ENCODE measurements at places on chromosomes 4 and X.

DNA sequence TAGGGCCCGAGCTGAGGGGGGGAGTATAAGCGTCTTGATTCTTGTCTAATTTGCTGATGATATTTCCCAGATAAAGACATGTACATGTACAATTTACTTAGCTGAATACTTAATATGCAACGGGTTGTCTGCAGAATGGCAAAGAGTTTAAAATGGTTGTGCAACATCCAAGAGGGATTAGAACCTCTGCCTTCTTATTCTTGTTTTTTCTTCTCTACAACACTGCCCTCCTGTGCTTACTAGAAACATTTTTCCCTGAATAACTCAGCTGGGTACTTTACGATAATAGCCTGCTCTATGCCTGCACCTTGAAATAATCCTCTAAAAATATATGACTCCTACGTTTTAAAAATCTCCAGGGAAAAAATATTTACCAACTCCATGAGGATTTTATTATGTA is 41.8 kb downstream of the INTS12 start:
- no peak for DNase-seq

GRCh38 chr4:120555058-120555457 is 367.5 kb downstream of the PRDM5 start:
- no peak for DNase-seq

DNA sequence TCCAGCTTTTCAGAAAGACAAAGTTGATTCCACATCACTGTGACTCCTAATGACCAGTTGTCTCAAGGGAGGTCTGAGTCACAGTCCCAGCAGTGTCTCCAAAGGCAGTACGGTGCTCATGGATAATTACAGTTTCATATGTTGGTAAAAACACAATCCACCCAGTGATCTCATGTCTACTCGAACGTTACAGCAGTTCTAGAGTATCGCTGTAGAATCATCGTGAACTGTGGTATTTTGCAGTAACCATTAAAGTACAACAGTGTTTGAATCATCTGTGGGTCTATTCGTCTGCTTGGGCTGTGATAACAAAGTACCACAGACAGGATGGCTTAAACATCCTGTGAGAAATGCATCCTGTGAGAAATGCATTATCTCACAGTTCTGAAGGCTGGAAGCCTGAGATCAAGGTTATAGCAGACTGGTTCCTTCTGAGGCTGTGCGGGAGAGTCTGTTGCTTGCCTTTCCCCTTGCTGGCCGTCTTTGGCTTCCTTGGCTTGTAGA is 121.1 kb upstream of the SORBS2 start:
- DNase-seq, result no peak

GRCh38 chr4:127120441-127121090 is 512.2 kb upstream of the INTU start:
- no peak for DNase-seq

GRCh38 chrX:38985375-38985774 is 184.1 kb downstream of the MID1IP1 start:
- DNase-seq, result no peak

- no peak for DNase-seq
Measured at GRCh38 chrX:78119521-78120227, 15.6 kb downstream of the PGK1 start.

GRCh38 chrX:72408885-72409284 is 103.2 kb upstream of the CITED1 start:
- DNase-seq, result no peak

DNA sequence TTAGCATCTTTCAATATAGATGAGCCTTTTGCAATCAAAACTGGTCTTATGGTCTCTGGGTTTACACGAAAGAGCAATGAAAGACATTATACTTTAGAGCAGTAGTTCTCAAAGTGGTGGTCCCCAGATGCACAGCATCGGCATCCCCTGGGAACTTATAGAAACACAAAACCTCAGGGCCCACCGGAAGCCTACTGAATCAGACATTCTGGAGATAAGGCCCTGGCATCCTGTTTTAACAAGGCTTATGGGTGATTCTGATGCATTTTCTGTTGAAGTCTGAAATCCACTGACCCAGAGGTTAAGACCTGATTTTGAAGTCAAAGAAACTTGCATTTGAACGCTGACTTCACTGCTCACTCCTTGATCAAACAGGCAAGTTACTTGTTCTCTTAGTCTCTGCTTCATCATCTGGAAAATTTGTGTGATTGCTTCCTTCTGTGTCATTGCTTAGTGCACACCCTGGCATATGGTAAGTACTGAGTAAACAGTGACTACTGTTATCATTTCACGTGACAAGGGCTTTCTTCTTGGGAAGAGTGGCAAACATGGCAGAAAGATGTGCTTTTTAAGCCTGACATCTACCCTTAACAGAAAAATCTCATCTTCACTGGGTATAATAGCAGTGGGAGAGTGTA is 14.5 kb downstream of the CHRNA9 start:
- DNase-seq, result no peak

- no peak for DNase-seq
Measured at GRCh38 chr4:138775890-138776289, 239.7 kb upstream of the NOCT start.

GRCh38 chr4:25330905-25331808 is 18.6 kb downstream of the ZCCHC4 start:
- DNase-seq, result no peak

- DNase-seq, result no peak
Measured at GRCh38 chrX:153494541-153495361, at the start of gene BGN. Gene BGN, plus strand, starts transcription at chrX:153494980. Its CDS starts 9,652 bp downstream, at chrX:153504632.

- DNase-seq, result no peak
Measured at GRCh38 chr4:76053730-76054129, 17.9 kb upstream of the CXCL11 start.

DNA sequence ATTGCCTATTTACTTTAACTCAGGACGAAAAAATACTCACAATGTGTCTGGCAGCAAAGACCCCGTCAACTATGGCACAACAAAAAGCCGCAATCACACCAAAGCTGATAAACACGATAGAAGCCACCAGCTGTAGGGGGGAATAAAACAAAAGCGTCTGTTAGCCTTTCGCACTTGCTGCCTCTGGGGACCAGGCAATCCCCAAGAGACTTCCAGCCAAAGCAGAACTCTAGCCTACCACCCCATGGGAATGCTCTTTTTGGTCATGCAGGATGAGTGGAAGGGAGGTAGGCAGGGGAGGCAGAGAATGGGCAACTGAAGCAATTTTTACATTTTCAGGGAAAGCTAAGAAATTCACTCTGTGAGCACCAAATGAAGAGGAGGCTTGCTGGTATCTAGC is 20.1 kb downstream of the TMEM255A start:
- no peak for DNase-seq

DNA sequence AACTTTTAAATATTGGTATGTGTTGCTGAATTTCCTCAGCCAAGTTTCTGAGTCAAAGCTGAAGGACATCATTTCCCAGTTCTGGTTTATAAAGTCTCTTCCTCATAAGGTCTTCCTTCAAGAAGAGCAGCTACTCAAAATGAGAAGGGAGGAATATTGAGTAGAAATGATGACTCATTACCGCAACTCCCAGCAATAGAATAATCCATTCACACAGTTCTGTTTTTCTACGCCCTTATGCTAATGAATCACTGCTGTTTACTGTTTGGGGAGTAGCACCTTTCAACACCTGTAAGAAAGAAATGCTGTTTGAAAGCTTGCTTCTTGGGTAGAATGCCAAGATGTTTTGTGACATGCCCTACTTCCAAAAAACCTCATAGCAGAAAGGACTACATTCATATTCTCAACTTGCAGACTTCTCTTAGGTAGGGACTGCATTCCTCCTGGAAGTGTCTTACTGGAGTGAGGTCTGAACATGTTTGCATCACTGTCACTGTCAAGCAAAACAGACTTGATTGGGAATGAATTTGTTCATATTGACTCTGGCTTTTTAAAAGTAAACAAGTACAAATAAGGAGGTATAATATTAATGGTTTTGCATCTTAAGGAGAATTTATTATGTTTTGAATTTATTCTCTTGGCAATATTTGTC is 147.2 kb upstream of the BANK1 start:
- no peak for DNase-seq

DNA sequence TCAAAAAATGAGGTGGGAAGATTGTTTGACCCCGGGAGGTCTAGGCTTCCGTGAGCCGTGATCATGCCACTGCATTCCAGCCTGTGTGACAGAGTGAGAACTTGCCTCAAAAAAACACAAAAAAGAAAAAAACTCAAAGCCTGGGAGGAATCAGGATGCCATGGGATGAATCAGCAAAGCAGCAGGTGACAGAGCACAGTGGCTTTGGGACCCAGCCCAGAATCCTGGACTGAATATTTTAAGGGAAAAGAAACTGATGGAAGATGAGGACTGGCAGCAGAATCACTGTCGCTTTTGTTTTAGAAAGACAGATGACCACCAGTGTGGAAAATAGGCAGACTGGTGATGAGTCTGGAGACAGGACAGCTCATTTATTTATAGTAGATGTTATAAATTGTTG is 16.6 kb downstream of the S100G start:
- no peak for DNase-seq

- no peak for DNase-seq
Measured at GRCh38 chr4:57099363-57099762, 10.8 kb downstream of the IGFBP7 start.

DNA sequence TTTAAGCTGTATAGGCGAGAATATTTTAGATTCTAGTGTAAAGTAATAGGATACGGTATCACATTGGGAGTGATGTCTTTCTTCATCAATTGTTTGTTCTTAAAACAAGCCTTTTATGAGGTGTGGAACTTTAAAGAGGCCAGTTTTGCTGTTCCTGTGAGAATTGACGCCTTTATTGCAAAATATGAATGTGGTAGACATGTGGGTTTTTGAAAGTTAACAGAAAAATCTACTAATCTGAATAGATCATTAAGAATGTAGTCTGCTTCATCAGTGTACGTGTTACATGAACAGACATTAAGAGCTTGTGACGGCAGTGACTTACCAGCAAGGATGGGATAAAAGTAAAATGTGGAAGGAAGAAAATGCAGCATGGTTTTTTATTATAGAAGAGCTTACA is 63.8 kb downstream of the STOX2 start:
- DNase-seq, result no peak

GRCh38 chr4:111115881-111116280 is 493.0 kb upstream of the PITX2 start:
- no peak for DNase-seq

- peak; percentile 11 for DNase-seq
Measured at GRCh38 chrX:44012484-44013096, 39.4 kb upstream of the NDP start.

GRCh38 chrX:134985479-134985878 is 5.3 kb upstream of the SMIM10 start:
- no peak for DNase-seq

DNA sequence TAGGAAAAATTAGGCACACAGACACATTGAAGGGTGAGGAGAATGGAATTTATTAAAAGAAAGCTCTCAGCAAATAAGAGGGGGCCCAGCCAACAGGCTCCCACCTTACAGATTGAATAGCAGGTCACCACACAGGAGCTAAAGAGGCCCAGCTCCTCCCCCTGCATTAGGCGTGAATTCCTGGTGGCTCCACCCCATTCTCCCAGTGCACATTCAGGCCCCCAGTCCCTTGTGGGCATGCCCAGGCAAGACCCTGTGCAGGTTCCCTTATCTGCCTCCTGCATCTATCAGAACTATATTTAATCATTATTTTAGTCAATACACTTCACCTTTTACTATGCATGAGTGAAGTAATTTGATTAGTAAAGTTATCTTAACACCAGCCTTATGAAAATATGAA is 856.3 kb upstream of the NDST4 start:
- no peak for DNase-seq

DNA sequence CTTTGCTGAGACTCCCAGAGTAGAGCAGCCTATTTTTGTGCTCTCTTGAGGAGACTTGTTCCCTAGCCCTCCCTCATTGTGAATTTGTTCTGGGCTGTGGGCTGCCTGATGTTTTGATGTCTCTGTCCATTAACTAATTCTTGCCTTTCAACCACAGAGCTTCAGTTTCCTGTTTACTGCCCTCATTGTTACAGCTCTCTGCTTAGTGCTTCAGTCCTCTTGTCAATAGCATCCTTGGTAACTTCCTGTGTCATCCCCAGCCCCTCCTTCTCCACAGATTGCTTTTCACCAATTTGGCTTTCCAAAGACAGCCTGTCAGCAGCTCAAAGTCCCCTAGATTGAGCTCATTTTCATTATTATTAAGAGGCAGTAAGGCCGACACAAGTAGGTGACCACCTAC is 69.9 kb downstream of the COX7B2 start:
- no peak for DNase-seq

- no peak for DNase-seq
Measured at GRCh38 chr4:179486570-179487335, 2044.5 kb upstream of the AGA start.

- no peak for DNase-seq
Measured at GRCh38 chrX:96843566-96843965, 40.1 kb upstream of the RPA4 start.

DNA sequence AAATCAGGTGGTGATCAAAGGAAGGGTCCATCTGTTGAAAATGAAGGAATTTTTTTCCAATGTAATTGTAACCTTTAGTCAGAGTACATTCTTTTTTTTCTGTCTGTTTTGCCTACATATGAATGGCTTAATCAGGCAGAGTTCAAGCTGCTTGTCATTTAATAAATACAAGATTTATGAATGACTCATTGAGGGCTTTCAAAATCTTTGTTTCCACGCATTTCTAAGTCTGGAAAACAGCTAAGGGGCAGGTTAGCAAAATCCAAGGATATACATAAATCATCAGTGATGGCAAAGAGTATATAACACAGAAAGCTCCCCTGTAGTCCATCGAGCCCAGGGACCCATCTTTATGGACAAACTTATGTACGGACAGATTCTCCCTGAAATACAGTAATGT is 1.8 kb downstream of the CA5B start:
- no peak for DNase-seq

GRCh38 chrX:31609130-31609529 is 537.3 kb upstream of the FTHL17 start:
- no peak for DNase-seq

DNA sequence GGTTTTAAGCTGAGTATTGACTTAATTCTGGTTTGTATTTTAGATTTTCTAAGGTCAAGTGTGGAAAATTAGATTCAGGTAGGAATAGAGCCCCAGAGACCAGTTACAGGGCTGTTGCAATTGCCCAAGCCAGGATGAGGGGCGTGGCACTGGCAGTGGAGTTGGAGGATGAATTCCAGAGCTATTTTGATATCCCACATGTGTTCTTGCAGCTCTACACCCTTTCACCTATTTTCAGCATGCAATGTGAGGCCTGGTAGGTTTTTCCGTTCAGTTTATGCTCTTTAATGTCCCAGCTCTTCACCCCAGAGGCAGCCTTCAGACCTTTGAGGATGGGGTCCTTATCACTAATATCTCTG is 17.9 kb upstream of the OGT start:
- DNase-seq, result no peak

GRCh38 chr4:138189206-138189605 is 52.9 kb downstream of the SLC7A11 start:
- DNase-seq, result no peak

GRCh38 chr4:31139767-31140166 is 419.6 kb downstream of the PCDH7 start:
- no peak for DNase-seq

GRCh38 chr4:70426789-70427188 is 29.0 kb downstream of the OPRPN start:
- no peak for DNase-seq

- no peak for DNase-seq
Measured at GRCh38 chrX:16851421-16851820, 18.7 kb downstream of the RBBP7 start.

GRCh38 chrX:57227691-57228090 is 58.8 kb upstream of the FAAH2 start:
- no peak for DNase-seq
